NCI-H510A treated with DMSO at 0.1 percent for 48 hours (cell line): ENCODE measurements at places on chromosomes 2 and 18.
A peak's percentile ranks its signal among the peaks of the same experiment; 100 is the strongest.

DNA sequence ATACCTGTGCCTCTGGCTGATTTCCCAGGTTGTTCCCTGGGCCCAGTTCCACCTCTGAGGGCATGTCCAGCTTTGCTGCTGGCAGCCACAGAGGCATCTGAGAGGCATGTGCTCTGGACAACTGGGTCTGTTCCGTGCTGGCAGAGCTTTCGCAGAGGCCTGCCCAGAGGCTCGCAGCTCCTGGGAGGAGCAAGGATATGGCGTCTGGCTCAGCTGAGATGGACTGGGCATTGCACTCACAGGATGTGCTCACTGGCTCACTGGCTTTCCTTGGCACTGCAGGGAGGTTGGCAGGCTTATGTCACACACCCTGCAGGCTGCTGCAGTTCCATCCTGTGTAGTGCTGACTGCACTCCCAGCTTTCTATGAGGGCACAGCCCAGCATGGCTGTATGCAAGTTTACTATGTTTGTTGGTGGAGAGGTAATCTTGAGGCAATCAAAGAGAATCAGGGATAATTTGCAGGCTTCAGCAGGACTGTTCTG, 172.3 kb downstream of the PRKCE start:
- peak; percentile 81 for DNase-seq

DNA sequence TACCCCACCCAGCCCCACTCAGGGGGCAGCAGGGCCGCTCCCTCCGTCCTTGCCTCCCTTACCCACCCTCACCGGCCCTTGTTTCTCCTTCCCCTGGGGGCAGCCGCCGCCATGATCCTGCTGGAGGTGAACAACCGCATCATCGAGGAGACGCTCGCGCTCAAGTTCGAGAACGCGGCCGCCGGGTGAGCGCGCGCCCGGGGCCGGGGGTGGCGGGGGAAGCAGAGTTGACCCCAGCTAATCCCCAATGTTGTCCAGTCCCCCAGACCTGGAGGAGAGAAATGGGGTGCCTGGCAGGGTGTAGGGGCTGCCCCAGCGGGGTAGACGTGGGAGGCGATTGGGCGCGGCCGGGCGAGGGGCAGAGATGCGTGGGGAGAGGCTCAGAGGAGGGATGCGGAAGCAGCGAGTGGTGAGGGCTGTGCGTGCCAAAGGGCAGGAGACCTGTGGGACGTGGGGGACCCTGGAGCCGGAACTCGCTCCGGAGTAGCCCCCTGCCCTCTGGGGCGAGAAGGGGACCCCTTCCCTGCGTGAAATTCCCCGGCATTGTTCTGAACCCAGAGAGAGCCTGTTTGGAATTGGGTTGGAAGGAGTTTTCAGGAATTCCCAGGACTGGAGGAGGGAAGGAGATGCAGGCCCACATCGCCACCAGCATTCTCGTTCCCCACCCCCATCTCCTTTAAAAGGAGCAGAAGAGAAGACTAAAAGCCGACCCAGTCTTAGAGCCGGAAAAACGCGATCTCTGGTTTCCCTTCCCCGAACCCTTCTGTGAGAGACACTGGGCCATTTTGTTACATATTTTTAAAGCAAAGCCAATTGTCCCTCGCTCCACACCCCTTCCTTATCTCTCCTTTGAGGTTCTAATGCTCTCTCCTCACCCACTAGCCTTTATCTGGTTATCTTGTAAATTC, 625 bp downstream of the ARPC2 start:
- DNase-seq = peak; percentile 28

DNA sequence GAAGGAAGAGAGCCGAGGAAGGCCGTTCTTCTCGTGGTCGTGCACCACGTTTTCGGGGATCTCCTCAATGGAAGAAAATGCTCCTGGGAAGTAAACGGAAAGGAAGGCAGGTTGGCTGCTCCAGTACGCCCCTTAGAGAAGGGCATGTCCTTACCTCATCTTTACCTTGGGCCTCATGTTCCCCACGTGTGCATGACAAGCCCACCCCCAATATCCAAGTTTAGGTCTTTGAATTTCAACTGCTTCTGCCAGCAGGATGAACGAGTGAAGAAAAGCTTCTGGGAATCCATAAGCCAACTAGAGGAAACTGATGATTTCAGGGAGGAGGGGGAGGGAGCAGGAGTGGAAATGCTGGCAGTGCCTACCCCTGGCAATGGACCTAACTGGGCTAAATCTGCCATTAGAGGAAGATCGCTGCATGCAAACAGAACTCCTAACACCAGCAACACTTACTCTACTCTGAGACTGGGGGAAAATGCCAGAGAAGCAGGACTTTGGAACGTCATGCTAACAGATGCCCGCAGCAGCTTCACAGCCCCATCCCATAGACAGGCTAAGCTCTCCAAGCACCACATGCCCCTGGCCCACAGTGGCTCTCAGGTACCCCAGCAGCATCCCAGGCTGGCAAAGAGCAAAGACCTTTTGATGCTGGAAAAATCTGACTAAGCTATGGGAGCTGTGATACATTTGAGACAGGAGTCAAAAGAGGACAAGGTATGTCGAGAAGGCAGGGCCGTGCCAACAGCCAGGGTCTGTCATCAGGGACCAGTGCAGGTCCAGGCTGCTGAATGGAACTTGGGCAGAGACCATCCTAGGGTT, 21.7 kb downstream of the CHST10 start:
- no peak for DNase-seq

GRCh38 chr2:62116983-62117382, 78.9 kb upstream of the B3GNT2 start:
- no peak for DNase-seq

DNA sequence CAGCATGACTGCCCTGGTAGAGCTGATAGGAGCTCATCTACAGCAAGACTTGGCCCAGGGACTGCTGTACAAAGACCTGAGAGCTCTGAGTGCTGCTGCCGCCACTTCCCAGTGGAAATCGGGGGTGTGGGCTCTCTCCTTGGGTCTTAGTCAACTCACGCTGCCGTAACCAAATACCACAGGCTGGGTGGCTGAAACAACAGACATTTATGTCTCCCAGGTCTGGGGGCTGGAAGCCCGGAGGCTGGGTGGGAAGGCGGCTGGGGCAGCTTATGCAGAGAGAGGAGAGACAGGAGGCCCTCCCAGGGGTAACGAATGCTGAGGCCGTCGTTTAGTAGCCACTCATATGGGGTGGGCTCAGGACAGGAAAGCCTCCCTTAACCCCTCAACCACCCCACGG, 15.4 kb upstream of the MAL start:
- DNase-seq = no peak

- no peak for DNase-seq
These were observed 160.2 kb upstream of the CCDC68 start for GRCh38 chr18:55119434-55119833.

DNA sequence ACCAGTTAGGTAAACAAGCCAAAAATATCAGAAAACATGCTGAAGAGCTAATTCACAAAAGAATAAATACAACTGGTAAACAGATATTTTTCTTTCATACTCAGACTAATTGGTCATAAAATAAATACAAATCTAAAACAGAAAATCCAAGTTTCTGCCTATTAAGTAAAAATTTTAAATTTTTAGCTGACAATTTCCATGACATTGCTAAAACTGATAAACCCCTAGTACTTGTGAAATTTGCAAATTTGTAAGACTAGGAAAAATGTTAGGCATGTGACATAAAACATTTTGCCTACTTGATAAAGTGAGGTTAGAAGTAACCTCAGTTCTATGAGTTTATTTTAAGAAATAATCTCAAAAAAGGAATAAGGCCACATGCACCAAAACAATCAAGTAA, 356.1 kb downstream of the LRATD1 start:
- no peak for DNase-seq

- no peak for DNase-seq
These were observed 283.9 kb upstream of the ACVR2A start for GRCh38 chr2:147560810-147561535.

GRCh38 chr2:9982248-9982647, 30.8 kb downstream of the GRHL1 start:
- no peak for DNase-seq

GRCh38 chr2:196238836-196239380, 67.5 kb upstream of the STK17B start:
- DNase-seq = no peak

DNA sequence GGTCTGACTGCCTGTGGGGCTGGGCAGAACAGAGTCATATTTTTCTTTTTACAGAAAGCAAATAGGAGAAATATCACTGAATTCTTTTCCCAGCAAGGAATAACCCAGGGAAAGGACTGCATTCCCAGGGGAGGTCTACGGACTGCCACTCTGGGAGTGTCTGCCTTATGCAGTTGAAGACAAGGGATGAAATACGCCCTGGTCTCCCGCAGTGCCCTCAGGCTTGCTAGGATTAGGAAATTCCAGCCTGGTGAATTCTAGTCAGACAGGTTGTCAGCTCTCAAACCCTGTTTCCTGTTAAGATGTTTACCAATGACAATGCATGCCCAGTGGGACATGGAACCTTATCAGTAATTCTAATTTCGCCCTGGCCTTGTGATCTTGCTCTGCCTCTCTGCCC, 30.3 kb upstream of the PDK1 start:
- DNase-seq = no peak

DNA sequence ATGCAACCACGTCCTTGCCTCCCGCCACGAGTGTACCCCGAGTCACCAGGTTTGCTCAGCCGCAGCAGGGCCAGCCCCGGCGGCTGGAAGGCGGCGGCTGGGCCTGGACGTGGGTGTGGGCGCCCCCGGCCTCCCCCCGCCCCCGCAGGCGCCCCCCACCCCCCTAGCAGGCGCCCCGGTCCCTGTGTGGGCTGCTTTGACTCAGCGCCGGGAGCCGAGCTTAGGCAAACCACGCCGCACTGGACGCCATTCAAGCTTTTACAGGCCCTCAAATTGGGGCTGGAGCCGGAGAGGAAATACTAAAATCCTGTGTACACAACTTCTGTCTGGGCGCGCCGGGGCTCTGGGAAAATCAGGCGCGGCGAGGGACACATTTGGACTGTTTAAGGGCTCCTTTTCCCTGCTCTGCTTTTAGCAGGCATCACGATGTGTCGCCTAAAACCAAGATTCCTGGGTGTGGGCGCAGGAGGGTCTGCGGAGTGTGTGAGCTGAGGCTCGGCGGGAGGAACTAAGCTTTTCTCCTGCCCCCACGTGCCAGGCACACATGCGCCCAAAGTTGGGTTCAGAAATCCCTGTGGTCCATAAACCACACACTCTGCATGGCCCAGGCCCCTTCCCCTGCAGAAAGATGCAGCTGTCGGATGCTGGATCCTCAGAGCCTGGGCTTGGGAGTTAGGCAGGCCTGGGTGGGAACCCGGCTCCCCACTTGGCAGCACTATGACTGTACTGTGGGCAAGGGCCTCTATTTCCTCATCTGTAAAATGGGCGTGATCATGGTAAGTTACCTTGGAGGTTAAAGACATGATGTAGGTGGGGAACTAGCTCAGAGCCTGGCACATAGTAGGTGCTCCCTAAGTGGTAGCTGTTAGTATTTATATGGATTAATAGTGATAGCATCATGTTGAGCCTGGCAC, 57.6 kb downstream of the ATOH8 start:
- no peak for DNase-seq

DNA sequence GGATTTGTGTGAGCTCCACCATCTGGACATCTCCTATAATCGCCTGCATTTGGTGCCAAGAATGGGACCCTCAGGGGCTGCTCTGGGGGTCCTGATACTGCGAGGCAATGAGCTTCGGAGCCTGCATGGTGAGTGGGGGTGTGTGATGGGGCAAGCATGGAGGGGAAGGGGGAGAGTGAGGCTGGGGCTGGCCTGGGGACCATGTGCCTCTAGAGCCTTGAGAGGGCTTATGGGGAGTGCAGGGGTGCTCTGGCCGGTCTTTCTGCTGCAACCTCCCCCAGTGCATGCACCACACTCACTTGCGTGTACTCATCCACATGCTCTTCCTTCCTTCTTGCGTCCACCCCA, 7.9 kb downstream of the STK11IP start:
- no peak for DNase-seq
